DMS 273 treated with DMSO at 0.1 percent for 48 hours (cell line): ENCODE measurements at places on chromosomes 2 and 18.

DNA sequence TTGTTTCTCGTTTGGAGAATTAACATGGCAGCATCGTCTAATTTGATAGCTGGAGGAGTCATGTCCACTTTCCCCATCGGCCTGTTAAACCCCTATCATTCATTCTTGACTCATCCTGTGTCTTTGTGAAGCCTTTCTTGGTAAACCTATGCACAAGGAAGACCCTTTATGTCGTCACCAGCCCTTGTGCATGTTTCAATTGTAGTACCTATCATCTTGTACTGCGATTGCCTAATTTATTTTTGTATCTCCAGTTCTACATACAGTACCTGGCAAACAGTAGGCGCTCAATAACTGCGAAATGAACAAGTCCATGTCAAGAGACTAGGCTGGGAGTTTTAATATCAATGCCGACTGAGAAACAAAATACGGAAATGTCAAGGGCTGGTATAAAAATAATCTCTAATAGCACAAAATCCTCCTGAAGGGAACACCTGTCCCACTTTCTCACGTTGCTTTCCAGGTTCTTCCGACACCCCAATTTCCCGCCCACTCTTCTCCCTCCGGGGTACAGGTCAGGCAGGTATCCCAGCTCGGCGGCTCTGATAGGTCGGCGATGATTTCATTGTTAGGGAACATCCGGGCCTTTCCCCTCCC, 1.3 kb upstream of the PPM1B start:
- DNase-seq = no peak

- no peak for DNase-seq
These were observed 140.8 kb downstream of the SEPTIN10 start for GRCh38 chr2:109472974-109473373.

GRCh38 chr2:67006373-67006960, 390.7 kb upstream of the ETAA1 start:
- DNase-seq = no peak

- no peak for DNase-seq
These were observed 40.7 kb downstream of the GDF7 start for GRCh38 chr2:20707601-20708000.

- DNase-seq = no peak
These were observed 21.8 kb upstream of the RPIA start for GRCh38 chr2:88669482-88670214.

GRCh38 chr18:62446511-62446910, 76.3 kb upstream of the ZCCHC2 start:
- DNase-seq = no peak

DNA sequence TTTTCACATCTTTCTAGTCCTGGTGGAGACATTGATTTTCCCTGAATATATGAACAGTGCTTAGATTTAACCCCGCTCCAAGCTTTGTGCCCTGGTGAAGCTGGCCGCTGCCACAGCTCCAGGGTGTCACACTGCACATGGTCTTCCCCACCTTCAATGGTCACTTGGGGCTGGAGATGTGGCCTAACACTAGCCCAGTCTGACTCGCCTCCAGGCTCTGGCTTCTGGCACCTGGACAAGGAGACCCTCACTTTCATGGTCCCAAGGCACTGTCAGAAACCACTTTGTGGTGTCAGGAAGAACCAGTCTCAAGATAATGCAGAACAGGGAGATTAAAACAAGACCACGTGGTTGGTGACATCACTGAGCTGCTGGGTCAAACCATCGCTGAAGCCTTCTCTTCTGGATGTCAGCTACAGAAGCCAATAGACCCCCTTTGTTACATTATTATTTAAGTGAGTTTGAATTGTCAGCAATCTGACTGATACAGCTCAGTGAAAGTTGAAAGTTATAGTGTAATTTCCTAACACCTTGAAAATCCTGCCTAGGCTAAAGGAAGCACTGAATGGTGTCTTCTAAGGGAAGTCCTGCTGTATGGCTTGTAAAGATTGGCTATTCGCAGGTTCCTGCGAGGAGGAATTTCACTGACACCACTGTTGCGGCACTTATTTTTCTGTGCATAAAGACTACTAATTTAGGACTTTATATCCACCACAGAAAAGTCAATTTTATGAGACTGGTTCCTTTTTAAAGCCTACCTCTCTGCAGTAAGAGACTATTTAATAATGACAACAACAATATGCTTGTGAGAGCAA, 55.0 kb upstream of the CTDP1 start:
- no peak for DNase-seq
